Left ventricle myocardium inferior (tissue), 1 donor: ENCODE measurements at places on chromosomes 6 and 20. TPM values are rescaled to one million over a fixed set of nuclear protein-coding genes. Genes with fewer than 3 reads are reported as not detected.
A peak's percentile ranks its signal among the peaks of the same experiment; 100 is the strongest.

- DNase-seq = no peak
Observed at GRCh38 chr6:116492331-116493067, 18.9 kb upstream of the CALHM5 start.

DNA sequence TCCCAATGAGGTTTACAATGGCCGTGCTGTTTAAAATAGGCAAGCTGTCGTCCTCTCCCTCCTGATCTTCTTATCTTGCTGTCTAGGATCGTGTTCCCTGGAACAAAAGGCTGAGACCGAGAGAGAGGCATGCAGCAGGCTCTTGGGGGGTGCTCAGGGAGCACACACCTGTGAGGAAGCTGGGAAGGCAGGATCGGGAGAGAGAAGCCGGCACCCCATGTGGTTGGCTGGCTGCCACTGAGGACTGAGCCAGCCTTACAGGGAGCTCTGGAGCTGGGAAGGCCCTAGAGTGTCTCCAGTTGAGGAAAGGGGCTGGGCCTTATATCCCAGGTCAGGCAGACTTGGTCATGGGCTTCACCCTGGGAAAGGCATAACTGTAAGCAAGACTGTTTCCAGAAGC lies 184.2 kb downstream of the LY86 start:
- no peak for DNase-seq

GRCh38 chr6:107822176-107823046 lies 1.7 kb downstream of the SCML4 start:
- DNase-seq = no peak

GRCh38 chr6:40963019-40963418 lies 76.0 kb downstream of the UNC5CL start:
- DNase-seq = no peak

- DNase-seq = no peak
Observed at GRCh38 chr6:169119669-169120068, 134.0 kb downstream of the THBS2 start.

GRCh38 chr20:21172626-21173025 lies 46.7 kb downstream of the KIZ start:
- no peak for DNase-seq

- DNase-seq = no peak
Observed at GRCh38 chr6:148323344-148323743, 19.3 kb upstream of the SASH1 start.

GRCh38 chr20:23278172-23278571 lies 72.4 kb upstream of the NXT1 start:
- DNase-seq = no peak

DNA sequence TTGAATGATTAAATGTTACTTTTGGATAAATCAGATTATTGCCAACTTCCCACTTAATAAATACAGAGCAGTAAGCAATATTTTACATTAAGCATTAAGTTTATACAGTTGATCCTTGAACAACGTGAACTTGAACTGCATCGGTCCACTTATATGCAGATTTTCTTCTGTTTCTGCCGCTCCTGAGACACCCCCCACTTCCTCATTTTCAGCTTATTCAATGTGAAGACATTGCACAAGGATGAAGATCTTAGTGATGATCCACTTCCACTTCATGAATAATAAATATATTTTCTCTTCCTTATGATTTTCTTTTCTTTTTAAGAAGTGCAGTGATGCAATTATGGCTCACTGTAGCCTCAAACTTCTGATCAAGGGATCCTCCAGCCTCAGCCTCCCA lies 167.2 kb downstream of the LINC00237 start:
- DNase-seq = no peak

SLC22A16 gene
- not detected for total RNA-seq

SLC22A7 gene
- total RNA-seq = not detected

GRCh38 chr20:3472105-3472504 lies 1.3 kb downstream of the ATRN start:
- DNase-seq = no peak

NHLRC1 gene
- 1.1 TPM for total RNA-seq

DNA sequence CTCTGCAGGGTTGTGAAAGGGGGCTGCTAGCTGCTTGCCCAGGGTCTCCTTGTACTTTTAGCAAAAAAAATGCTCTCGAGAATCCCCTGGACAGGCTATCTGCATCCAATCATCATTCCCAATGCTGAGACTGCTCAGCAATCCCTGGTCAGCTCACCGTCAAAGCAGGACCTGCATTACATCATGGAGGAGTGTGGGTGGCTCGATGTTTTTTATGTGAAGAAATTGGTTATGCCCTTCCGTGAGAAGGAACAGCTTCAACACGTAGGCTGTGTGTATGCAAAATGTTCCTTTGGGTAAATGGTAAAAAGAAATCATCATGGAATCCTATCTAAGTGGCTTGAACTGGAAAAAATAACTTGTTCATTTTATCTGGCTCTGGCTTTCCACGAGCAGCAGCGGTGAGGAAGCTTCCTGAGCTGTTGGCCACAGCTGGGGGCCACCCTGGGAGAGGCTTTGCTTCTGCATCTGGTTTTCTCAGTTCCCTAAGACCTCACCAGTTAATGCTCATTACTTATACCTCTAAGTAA lies 111.4 kb downstream of the FYN start:
- no peak for DNase-seq

DNA sequence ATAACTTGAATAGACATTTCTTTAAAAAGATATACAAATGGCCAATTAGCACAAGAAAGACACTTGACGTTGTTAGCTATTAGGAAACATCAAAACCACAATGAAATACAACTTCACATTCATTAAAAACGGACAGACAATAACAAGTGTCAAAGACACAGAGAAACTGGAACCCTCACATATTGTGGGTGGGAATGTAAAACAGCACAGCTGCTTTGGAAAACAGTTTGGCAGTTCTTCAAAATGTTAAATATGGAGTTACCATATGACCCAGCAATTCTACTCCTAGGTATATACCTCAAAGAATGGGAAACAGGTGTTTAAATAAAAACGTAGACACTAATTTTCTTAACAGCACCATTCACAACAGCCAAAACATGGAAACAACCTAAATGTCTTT lies 100.5 kb upstream of the SLC22A23 start:
- no peak for DNase-seq

DNA sequence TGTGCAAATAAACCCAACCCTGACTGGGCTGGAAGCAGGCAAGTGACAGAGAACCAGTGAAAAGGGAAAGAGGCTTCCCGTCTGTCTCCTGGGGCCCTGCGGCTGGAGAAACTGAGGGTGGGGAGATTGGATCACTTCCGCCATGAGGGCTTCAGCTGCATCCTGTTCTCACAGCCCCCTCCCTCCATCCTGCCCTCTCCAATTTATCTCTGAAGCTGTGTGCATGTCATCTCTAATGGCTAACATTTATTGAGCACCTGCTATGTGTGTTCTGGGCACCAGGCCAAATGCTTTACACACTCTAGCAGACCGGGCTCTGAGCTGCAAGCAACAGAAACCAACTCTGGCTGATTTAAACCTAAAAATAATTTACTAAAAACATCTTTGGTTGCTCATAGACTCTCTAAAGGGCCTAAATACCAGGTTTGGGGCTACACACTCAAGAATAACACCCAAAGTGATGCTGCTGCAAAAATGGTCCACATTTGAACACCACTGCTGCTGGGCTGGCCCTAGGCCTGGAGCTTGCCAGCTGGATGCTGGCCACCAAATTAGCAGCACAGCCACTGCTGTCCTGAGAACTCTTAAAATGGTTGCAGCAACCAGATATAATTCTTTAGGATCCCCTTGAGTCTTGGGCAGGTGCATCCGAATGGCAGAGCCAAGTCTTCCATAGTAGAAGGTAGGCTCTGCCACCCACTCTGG lies 123.6 kb upstream of the LRFN2 start:
- no peak for DNase-seq

DNA sequence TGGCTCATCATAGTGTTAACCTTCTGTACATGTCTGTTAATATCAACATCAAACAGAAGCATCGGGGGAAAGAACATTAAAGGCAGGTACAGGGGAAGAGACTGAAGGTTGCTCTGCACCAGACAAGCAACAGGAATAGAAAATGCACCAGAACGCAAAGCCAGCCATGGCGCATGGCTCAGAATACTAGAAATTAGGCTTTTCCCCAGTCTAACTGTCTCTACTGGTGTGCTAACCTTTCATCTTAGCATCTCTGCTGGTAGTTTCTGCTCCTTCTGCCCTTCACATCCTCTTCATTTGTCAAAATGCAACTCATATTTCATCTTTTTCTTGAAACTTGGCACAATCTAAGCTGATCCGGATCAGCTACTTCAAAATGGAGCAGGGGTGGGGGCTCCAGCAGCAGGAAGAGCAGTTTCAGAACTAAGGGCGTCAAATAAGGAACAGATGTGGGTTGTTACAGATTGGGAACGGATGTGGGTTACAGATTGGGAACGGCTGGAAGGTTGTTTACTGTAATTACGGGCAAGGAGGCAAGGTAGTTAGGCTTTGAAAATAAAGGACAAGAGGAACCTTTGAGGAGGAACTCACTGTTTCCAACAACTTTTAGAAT lies 13.1 kb upstream of the RNASET2 start:
- DNase-seq = no peak

GRCh38 chr6:33856655-33857054 lies 52.9 kb upstream of the MLN start:
- DNase-seq = no peak

DNA sequence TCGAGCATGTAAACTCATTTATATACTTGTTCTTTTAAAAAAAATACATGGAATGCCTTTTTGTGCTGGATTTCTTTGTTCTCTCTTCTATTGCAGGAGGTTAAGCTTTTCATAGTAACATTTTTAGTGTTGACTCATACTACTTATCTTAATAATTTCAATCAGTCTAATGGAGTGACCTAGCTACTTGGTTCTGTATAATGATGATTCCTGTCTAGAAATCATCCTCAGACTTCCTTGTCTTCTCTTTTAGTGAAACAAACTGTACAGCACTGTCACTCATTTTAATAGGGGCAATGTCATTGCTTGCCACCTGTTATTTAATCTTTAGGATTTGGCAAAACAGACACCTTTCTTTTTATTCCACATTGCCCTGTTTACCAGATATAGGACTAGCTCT lies 62.3 kb downstream of the ADGRB3 start:
- no peak for DNase-seq

NKAIN4 gene
- total RNA-seq = not detected

GRCh38 chr6:131911951-131912350 lies 39.2 kb downstream of the CCN2 start:
- no peak for DNase-seq

GRCh38 chr6:151018046-151018445 lies 152.5 kb downstream of the MTHFD1L start:
- DNase-seq = no peak

DNA sequence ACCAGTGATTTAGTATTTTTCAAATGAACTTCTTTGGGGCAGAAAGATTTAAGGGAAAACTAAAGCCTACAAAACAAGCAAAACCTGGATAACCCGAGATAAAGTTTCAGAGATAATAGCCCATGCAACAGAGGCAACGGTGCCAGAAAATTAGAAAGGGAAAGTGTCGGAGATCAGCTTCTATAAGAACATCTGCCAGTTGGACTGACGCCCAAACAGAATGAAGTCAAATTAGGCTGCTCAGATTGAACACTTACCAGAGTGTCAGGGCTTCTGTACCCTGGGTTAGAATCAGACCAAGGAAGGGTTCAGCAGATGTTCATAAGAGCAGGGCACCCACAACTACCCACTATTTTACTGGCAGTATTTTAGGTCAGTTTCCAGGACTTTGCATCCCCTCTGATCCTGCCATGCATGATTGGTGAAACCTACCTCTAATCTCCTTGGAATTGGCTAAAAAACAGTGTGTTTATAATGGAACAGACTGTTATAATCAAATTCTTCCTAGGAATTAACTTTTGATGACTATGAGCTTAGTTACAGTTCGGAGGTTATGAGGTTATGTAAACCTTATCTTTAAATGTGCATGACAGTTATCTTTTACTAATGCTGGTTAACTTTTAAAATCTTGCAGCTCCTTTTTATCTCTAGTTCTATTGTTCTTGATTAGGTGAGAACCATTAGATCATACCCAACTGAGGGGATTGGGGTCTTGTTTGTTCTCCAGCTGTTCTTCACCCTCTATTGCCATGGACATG lies 13.1 kb downstream of the BMP2 start:
- no peak for DNase-seq

DNA sequence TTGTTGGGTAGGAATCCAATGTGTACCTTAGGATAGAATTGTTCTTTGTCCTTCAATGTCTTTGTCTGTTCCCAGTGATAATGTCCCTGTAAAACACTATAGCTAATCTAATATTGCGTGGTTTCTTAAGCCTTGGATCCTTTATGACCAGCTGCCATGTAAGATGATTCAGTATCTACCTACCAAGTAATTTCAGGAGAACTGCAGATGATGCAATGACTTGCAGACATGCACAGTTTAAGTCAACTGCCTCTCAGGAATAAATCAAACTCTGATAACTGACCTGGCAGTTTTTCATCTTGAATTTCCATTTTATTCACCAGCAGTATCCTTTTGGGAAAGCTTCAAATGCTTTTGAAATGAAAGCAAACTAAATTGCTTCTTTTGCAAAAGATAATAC lies 157.8 kb downstream of the TPBG start:
- DNase-seq = no peak

DNA sequence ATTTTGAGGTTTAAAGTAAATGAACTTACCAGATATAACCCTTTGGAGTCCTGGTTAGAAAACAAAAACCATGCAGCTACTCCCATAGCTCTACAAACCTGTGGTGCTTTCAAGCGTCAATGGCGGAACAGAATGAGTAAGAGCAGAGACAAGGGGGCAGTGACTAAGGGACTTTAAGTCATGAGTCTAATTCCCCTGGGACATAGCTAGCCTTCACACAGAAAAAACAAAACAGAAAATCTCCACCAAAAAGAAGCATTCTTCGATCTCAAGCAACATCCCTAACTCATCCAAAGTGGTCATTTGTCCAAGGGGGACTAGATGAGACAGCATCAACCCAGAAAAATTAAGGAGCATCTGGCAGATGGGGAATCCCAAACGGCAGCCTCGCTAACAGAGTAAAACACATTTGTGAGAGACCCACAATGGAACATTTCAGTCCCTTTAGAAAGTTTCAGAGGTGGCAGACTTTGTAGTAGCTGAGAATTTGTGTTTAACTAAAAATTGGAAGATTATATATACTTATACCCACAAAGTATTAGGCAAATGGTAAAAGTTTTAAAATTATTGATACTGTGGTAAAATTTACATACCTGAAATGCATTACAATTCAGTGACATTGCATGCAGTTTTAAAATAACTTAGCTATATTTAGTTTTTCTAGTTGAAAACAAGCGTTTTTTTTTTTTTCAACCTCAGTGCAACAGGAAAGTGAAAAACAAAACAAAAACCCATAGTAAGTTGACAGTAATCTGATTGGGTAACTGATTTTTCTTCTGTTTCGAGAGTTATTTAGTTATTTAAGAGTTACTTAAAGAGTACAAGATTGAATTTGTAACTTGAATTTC lies 67.5 kb downstream of the KCNQ5 start:
- no peak for DNase-seq

- no peak for DNase-seq
Observed at GRCh38 chr6:128246472-128247260, 273.7 kb downstream of the PTPRK start.

TCEA2 gene
- total RNA-seq = 38.9 TPM

OPN5 gene
- not detected for total RNA-seq

DNA sequence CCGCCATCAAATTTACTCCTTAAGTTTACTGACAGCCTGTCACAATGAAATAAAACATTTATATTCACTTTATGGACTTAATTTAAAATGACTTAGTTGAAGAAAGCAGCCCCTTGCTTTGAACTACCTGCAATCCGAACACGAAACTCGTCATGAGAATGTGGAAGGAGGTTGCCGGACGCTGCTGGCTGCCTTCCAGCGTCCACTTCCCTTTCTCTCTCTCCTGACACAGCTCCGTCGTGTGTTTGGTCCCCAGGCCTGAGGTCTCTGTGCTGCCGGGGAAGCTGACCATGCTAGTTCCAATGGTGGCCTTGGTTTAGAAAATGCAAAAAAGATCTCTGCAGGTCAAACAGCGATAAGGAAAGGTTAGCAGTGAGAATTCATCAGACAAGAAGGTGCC lies 519.7 kb downstream of the CDH26 start:
- peak; percentile 37 for DNase-seq
